Naive thymus-derived CD4-positive, alpha-beta T cell (primary cell): ENCODE measurements at places on chromosomes 7 and 10. TPM values are rescaled to one million over a fixed set of nuclear protein-coding genes. Genes with fewer than 3 reads are reported as not detected.

GRCh38 chr10:44881649-44882048 is 29.5 kb upstream of the TMEM72 start:
- no peak for DNase-seq

- no peak for DNase-seq
- H3K4me1 ChIP-seq, result no peaks in the 10 kb centered on the region
- no peak overlapping the region for H3K4me3 ChIP-seq
These were observed 29.7 kb upstream of the GPAM start for GRCh38 chr10:112213098-112213823.

DNA sequence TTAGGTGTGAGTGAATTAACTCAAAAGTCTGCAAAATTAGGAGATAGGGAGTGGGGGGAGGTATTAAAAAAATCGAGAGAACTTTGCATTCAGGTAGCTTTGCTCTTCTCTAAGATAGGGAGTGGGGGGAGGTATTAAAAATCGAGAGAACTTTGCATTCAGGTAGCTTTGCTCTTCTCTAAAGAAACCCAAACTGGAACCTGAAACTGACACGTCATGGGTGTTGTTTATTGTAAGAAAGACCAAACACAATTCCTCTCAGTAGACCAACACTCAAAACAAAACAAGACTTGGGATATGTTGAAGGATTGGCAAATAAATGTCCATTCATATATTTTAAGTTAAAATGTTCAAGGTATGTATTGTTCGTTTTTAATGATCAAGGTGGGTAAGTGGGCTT is 87.9 kb downstream of the KIAA1549 start:
- DNase-seq, result no peak
- peaks cover 3% of the 10 kb centered on the region for H3K4me1 ChIP-seq
- H3K27me3 ChIP-seq, result no peaks in the 10 kb centered on the region
- H3K4me3 ChIP-seq, result no peak overlapping the region

Gene OR9A2
- total RNA-seq, result not detected

DNA sequence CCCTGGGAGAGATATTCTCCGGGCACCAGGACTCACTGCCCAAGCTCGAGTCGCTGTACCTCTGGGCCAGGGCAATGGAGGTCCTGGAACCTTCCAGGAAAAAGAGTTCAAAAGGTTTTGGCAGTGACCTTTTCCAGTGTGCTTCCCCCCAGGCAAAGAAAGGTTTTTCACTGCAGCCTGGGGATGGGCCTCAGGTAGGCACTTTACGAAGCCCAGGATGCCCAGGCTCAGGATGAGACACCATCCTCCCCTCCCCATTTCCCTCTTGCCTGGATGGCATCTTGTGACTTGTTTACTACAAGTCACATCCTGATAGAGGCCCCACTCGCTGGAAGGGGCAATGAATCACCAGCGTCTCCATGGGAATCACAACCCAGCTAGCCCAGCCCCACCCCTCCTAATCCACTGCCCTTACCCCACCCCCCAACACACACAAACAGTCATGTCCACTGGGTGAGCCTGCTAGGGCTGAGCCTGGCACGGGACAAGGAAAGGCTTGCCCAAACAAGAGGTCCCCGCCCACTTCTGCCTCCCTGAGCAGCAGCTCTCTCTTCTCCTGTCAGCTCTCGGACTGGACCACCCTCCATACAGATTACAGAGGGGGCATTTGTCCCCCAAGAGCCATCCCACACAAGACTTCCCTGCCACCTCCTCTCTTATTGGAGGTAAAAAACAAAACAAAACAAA is 93.8 kb upstream of the SMNDC1 start:
- no peak overlapping the region for H3K4me3 ChIP-seq
- no peak overlapping the region for H3K27ac ChIP-seq
- no peak for DNase-seq

Gene SYCE1
- total RNA-seq, result 0.22 TPM

DNA sequence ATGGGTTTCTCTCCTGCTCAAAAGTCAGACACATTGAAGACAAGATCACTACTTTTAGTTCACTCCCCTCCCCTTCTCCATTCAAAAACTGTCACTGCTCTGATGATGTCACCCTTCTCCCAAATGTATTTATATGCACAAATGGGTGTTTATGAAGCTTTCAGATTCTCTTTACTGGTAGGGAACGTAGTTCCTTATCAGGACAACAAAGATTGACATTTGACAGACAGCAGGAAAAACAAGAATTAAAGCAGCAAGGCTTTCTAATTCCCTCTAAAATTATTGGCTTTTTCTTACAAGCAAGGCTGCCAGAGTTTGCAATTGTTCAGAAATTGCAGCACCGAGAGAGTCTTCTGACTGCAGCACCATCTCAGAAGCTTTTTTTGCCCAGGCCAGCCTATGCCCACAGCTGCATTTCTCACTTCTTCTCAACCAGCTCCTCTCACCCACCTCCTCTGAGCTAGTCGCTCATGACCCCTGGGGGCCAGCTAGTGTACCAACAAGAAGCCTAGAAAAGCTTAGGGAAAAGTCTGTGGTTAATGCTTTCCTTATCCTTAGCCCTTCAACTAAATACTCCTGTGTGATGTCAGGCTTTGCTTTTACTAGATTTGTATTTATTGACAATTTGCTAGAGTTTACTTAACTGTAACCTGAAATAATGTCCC is 265.1 kb downstream of the HTR7 start:
- DNase-seq, result no peak
- no peaks in the 10 kb centered on the region for H3K4me1 ChIP-seq
- no peak overlapping the region for H3K27ac ChIP-seq

GRCh38 chr7:55557666-55558188 is 14.6 kb downstream of the VOPP1 start:
- H3K27me3 ChIP-seq, result no peaks in the 10 kb centered on the region
- no peak for DNase-seq
- no peak overlapping the region for H3K27ac ChIP-seq
- no peak overlapping the region for H3K4me3 ChIP-seq
- H3K36me3 ChIP-seq, result no peaks in the 10 kb centered on the region

- H3K4me3 ChIP-seq, result peak overlapping the region; percentile 78
- H3K4me1 ChIP-seq, result peaks cover 31% of the 10 kb centered on the region
- H3K36me3 ChIP-seq, result peaks cover 43% of the 10 kb centered on the region
- no peak for DNase-seq
- H3K27ac ChIP-seq, result peak overlapping the region; percentile 100
These were observed 1.2 kb downstream of the NFKB2 start for GRCh38 chr10:102396730-102397151.
